ENCODE measurements at places on chromosomes 7 and 10.

- DNase-seq, result no peak
These were observed 15.1 kb downstream of the CNTNAP2 start for GRCh38 chr7:146131701-146132100.

- DNase-seq, result no peak
These were observed 9.2 kb upstream of the ORAI2 start for GRCh38 chr7:102424129-102424551.

DNA sequence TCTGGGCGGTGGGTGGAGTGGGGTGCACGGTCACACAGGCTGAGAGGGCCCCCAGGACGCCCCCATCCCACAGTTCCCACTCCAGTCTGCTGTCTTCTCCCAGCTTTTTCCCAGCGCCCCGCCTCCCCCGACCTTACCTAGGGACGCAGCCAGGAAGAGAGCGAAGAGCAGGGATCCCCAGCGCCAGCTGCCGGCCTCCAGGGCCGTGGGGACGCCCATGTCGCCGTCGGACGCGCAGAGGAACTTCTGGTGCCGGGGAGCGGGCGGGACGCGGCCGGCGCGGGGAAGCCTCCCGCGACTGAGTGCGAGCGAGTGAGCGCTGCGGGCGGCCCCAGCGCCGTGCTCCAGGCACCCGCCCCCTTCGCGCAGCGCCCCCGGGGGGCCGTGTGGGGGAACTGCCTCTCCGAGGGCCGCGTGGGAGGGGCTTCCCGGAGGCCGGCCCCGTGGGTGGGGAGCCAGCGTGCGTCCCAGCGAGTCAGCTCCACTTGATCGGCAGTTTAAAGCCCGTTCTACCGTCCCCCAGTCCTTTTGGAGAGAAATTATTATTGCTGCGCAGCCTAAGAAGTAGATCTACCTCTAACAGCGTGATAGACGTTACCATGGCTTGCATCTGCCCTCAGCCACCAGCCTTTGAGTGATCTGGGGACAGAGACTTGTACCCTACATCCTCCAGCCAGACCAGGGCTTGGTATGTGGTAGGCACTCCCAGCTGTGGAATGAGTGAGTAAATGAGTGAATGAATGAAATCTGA is at the start of gene VSIR:
Gene VSIR (minus strand): TSS at position 300 of the 751 bp plus-strand sequence. CDS start 81 bp downstream, at position 219.
- peak; percentile 83 for DNase-seq

- DNase-seq, result no peak
These were observed 153.1 kb downstream of the ZNF365 start for GRCh38 chr10:62527019-62527827.

DNA sequence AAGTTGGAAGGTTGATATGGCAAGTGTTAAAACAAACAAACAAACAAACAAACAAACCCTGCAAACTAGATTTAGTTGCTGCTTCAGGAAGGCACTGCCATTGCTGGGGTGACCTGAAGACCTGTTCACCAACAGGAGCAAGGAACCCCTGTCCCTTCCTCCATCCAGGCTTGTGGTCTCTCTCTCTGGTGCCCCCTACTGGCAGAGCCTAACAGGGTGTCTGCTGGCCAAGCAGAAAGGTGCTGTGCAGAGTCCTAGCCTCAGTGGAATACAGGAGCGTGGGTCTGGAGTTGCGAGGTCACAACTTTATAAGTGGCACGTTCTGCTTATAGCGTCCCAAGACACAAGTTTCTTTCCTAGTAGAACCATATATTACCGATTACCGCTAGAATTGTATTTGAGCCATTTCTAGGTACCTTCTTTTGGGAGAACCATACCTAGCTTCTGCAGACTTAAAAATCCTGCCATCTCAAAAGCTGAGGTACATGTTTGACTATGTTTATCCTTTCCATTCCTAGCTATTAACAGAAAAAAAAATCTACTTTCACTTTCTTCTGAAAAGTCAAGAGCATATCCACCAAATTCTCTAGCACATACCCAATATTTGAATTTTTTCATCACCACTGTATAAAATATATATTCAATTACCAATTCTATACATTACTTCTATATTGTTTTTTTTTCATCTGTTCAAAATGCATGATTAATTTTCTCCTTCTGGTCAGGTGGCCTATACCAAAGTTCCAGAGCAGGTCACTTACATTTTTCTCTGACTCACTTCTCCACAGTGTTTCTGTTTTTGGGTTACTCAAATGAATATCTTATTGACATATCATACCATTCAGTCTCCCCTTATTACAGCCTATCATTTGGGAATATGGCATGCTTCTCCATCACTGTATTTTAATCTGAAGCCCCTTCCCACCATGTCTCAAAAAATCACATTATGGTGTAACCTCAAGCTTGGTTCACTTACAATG is 29.1 kb upstream of the CALD1 start:
- DNase-seq, result peak; percentile 19

DNA sequence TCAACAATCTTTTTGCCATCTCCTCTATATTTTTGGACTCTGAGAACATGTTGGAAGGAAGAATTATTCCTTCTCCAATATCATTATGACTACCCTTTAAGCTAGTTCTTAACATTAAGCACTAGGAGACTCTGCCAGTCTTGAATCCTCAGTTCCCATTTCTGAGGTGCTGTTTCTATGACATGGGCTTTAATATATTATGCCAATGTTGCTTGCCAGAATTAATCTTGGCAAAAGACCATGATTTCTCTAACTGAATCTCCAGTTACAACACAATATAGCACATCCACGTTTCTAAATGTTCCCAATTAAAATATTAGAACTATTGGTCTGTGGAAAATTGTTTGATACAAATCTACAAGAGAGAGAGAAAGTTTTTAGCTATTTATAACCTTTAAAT is 250.0 kb downstream of the HGF start:
- no peak for DNase-seq

- no peak for DNase-seq
These were observed 1.1 kb upstream of the SEMA4G start for GRCh38 chr10:100968062-100968736.

DNA sequence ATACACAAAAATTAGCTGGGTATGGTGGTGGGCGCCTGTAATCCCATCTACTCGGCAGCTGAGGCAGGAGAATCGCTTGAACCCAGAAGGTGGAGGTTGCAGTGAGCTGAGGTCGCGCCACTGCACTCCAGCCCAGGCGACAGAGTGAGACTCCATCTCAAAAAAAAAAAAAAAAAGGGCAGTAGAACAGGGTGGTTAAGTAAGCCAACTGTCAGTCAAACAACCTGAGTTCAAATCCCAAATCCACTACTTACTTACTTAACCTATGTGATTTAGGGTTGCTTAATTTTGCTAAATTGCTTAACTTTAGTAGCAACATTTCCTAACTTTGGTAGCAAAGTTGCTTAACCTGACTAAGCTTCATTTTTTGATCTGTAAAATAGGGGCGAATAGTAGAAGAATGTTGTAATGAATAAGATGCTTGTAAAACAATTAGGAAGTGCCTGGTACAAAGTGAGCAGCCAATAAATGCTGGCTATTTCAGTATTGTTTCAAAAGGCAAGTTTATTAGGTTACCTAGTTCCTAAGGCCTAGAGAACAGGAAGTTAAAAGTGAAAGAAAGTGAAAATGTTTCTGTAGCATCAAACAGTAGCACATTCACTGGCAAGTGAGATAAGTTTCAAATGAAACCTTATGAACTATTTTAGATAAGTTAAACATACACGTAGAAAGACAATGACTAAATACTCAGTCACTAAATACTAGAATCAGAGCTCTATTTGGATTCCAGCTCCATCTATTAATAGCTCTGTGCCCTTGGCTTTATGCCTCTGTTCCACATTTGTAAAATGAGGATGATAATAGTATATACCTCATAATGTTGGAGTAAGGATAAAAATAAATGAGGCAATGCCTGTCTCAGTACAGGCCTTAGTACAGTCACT is 64.3 kb downstream of the HOXA1 start:
- no peak for DNase-seq

DNA sequence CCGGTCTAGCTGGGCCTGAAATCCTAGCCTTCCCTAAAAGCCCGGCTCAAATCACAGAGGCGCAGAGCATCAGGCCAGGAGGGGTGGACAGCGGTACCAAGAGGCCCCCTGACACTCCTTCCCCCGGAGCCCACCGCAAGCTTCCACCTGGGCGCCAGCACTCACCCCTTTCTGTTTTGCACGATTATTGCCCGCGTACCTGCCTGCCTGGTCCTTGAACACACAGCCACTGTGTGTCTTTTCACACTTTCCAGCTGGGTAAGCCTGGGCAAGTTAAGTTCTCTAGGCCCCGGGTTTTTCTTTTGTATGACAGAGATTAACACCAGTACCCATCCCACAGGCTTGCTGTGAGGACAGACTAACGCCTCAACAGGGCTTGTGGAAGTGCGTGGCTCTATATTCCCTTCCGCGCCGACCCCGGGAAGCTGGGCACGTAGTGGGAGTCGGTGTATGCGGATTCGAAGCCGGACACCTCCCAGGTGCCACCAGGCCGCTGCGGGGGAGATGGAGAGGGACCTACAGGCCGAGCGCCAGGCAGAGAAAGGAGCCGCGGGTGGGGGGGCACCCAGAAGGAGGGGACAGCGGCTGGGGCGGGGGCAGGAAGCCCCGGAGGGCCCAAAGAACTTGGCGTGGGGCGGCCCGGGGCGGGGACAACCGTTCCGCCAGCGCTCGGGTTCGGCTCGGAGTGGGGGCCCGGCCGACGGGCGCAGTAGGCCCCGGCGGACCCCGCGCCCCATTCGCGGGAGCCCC is 792 bp downstream of the ZNF746 start:
- DNase-seq, result peak; percentile 36

GRCh38 chr7:22757338-22757994 is 30.5 kb downstream of the IL6 start:
- DNase-seq, result no peak

- no peak for DNase-seq
These were observed 70.8 kb downstream of the NKX6-2 start for GRCh38 chr10:132714986-132715775.

GRCh38 chr7:151539088-151539671 is 19.5 kb upstream of the RHEB start:
- no peak for DNase-seq

DNA sequence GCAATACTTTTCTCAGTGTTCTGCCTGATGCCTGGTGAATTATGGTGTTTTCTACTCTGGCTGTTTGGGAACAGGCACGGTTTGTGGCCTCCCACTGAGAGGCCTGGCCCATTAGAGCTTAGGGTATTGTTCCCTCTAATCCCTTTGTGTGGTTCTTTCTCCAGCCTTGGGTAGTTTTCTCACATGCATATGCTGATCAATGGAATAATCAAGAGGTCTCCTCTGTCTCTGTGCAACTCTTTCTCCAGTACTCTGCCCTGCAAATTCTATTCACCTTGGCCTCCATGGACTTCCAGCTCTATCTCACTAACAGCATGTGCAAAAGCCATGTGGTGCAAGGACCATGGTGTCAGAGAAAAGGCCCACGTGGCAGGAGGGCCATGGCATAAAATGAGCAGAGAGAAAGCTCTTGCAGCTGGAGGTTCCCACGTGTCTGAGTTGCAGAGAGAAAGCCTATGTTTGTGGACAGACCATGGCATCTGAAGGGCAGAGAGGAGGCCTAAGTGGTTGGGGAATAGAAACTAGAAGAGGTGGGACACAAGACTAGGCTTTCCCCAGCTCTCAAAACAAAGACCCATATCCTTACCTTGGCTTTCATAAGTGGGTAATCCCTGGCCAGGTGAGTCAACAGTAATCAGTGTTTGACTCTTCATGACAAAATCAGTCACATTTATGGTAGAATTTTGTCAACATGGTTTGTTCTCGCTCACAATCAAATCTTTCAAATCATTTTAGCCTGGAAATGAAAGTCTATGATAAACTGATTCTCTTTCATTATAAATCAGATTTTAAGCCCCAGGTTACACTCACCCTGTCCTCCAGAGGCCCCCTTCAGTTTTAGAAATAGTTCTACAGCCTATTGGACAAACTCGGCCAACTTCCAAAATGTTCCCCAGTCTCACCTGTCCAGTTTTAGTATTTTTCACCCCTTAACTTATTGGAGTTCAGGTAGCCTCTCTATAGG is 17.3 kb downstream of the OPALIN start:
- no peak for DNase-seq

DNA sequence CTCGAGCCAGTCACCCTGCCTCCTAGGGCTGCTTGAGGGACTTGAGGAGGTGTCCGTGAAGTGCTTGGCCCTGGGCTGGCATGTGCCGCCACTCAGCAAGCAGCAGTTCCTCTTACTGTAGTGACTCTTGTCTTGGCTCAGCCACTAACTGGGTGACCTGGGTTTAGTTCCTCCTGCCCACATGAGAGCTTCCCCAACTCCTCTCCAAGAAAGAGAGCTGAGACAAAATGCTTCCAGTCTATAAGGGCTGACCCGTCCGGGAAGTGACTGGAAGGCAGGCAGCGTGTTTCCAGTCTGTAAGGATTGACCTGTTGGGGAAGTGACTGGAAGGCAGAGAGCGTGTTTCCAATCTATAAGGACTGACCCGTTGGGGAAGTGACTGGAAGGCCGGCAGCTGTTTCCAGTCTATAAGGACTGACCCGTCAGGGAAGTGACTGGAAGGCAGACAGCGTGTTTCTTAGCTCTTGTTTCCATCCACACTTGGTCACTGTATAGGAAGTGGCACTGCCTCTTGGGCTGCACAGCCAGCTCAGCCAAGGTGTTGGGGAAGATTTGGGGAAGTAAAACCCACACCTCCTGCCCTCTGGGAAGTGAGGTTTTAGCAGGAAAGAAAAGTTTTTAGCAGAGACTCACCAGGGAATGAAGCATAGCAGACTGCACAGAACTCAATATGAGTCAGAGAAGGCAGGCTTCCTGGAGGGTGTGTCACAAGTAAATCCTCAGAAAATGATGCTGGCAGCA is 53.3 kb upstream of the PPIF start:
- DNase-seq, result no peak

DNA sequence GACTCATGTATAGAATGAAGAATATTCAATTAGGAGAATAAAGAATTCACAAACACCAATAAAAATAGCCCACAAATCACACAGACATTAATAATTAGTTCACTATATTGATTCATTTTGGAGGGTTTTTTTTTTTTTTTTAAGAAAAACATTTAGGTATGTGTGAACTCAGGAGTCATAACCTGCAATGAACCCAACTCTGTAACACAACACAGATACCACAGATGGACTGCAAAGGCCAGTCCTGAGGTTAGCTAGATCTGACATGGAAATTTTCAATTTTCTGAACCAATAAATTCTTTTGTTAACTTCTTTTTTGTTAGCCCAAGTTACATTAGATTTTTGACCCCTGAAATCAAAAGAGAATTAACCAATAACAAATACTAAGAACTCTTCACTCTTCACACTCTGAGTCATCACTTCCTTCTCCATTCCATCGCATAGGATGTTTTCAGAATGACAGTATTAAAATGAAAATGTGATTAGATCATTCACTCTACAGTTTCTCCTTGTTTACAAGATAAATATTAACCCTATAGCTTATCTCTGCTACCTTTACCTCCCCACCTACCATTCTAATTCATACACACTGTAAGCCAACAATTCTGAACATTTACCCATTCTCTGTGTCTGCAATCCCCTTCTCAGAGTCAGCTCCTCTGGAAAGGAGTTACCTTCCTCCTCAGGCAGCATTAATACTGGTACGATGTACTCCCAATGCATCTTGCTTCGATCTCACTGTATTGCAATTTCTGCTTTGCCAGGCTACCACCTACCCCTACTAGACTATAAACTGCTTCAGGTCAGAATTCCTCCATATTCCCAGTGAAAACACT is 141.5 kb downstream of the LRRN3 start:
- no peak for DNase-seq

- DNase-seq, result no peak
These were observed 145.1 kb upstream of the GPR26 start for GRCh38 chr10:123521076-123521475.
